Neural crest cell (in vitro differentiated cells): ENCODE measurements at places on chromosomes 7 and 10.
A peak's percentile ranks its signal among the peaks of the same experiment; 100 is the strongest.

- no peak for DNase-seq
Measured at GRCh38 chr7:135975166-135975565, 2.0 kb downstream of the MTPN start.

DNA sequence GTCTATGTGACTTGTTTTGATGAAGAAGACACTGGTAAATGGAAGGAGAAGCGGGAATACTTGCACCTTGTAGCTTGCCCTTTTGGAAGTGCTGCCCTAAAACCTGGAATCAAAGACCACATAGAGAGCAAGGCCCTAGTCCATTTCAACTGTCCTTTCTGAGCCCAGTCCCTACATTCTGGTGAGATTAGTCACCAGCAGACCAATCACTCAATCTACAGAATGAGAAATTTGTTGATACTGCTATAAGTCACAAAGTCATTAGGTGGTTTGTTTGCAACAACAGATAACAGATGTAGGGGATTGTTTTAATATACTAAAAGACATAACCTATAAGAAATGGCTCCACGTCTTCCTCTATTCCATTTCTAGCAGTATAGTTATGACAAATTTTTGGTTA, 33.6 kb downstream of the WASL start:
- no peak for DNase-seq

- DNase-seq, result no peak
Measured at GRCh38 chr10:75764974-75765788, 333.8 kb downstream of the LRMDA start.

DNA sequence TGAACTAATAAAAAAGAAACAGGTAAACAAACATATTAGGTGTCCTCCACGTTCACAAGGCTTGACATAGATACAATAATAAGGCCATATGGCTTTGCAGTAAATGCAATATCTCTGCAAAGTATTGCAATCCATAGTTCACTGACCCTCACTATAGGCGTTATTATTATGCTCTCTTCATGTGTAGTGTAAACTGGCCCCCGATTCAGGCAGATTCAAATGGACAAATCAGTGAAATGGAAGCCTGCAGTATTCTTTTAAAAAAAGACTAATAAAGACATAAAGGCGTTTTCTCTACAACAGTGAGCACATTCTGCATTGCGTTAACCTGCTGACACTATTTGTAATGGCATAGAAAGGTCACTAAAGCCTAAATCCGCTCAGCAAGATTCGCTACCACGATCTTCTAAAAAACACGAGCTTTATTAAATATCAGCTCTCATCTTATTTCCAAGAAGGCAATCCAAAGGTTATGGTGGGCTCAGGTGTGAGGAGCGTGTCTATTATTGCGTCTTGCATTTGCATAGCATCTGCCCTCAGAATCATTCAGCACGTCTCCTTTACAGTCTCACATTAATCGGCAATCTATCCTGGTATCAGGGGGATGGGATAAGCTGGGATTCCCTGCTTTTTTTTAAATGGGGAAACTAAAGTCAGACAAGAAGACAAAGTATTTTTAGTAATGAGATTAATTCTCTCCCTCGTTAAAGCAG, 36.2 kb downstream of the FRMD4A start:
- no peak for DNase-seq

DNA sequence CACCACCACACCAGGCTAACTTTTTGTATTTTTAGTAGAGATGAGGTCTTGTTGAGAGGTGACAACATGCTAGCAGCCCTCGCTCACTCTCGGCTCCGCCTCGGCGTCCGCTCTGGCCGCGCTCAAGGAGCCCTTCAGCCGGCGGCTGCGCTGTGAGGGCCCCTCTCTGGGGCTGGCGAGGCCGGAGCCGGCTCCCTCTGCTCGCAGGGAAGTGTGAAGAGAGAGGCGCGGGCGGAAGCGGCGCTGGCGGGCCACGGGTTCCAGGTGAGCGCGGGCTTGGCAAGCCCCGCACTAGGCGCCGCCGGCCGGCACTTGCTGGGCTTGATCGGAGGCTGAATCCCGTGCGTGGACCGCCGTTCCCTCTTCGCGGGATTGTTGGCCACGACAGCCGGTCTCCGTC, 83.0 kb downstream of the EEPD1 start:
- DNase-seq, result no peak

DNA sequence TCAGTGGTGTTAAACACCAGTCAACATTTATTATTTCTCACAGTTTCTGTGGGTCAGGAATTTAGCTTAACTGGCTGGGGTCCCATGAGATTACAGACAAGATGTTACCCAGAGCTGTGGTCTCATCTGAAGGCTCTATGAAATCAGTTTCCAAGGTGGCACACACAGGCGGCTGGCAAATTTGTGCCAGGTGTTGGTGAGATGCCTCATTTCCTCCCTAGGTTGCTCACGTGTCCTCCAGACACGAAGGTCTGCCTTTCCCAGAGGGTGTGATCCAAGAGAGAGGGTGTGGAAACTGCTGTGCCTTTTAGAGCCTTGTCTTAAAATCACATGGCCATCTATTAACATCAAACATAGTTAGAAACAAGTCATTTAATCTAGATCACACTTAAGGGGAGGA, 209.0 kb downstream of the JCAD start:
- DNase-seq, result no peak

DNA sequence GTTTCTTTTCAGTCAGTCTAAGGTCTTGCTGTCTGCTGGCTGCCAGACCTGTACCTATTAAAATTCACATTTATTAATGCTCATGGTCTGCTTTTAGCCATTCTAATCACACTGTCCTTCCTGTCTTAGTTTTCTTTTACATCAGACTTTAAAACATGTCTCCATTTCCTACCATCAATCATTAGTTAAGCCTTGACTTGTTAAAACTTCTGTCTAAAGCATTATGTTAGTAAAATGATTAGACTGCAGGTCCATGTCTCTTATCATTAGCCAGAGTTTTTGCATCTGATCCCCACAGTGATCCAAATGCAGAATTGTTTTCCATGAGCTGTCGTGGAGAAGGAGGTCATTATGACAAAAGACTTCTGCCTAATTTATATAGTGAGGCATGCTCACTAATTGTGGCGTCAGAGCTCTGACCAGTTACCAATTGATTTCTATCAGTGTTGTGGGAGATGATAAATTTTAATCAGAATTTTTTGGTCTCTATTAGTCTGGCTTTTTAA, 226.5 kb downstream of the DKK1 start:
- no peak for DNase-seq

GRCh38 chr10:89665302-89665701, 20.3 kb upstream of the PANK1 start:
- no peak for DNase-seq

DNA sequence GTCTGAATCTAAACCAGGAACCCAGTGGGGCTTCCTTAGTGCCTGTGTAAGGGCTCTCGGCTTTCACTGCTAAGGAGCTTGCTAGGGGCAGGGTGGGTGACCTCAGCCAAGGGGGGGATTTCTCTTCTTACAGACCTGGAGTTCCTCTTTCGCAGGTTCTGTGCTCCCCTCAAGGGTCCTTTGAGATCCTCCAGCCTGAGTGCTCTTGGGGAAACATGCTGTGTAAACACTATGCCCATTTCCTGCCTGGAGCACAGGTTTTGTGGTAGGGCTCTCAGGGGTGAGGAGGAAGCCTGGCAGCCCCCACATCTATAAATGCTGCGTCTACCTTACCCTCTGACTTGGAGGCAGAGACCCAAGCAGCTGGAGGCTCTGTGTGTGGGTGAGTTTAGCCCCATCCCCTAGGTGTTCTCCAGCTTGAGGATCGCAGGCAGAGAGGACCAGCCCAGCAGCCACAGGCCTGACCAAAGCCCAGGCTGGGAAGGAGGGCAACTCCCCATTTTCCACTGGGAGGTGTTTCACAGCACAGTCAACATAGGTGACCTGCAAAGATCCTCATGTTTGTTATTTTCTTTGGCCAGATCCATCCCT, at the start of gene SFTPA1:
TSS of gene SFTPA1 (plus strand) at position 339 of the 591 bp plus-strand sequence. CDS start 887 bp downstream, outside the sequence.
- no peak for DNase-seq

DNA sequence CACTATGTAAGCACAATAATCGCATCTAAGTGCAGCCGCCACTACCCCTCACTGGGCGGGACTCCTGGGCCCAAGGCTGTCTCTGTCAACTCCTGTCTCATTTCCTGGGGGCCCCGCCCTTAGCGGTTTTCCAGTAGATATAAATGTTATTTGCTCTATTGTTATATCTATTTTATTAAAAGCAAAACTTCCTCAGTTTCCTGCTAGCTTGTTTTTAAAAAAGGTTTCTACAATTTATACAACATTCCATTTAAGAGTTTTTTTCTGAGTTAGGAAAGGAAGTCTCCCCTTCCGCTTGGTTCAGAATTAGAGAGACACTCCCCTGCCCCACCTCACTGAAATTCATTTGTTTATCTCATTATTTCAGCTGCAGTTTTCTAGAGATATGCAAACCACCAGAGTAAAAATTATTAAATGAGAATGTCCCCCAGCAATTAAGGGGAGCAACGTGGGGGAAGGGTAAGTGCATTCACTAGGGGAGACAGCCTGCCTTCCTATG, 82.7 kb downstream of the RAMP3 start:
- no peak for DNase-seq

DNA sequence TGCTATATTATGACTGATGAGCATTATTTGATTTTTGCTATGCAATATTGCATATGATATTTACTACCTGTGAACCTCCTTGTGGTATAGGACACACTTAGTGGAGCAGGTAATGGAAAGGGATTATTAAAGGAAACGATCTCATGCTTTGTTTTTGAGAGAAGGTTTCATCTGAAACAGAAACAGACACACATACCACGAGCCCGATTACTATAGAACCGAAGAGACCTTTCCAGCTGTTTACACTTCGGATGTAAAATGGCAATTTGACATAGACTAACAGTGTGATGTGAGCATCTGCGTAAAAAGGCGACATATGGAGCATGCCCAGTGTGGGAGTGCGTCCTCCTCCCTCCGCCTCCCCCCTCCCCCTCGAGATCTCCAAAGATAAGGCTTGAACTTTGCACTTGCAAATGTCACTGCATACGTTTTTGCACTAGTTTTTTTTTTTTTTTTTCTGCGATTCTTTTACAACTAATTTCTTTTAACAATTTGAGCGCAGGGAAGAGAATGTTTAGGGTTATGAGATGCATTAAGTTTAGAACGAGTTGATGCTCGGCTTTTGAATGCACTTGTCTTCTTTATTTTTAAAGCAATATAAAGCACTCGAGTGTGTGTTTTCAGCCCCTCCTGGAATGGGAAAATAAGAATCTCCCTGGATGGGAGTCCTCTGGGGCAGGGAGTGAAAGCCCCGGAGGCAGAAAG, 251.0 kb downstream of the NSUN6 start:
- DNase-seq, result peak; percentile 6

GRCh38 chr10:111481866-111482265, 405.0 kb downstream of the ADRA2A start:
- DNase-seq, result no peak

GRCh38 chr7:6480323-6480660, 32.5 kb upstream of the DAGLB start:
- DNase-seq, result no peak

DNA sequence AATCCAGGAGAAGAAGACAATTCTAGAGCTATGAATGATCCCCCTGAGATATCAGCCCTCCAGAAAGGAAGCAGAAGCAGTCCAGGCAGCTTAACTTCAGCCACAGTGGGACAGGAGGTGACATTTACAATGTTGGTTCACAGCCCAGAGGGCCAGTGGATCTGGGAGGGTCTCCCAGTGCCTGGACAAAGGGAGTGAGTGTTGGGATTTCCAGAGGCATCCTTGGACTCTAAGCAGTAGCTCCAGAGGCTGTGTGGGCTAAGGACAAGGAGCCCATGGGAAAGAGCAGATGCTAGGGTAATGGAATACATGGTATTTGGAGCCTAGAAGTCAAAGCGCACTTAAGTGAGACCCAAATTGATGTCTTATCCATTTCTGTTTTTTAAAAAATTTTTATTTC, 97.4 kb upstream of the NUPR2 start:
- no peak for DNase-seq

DNA sequence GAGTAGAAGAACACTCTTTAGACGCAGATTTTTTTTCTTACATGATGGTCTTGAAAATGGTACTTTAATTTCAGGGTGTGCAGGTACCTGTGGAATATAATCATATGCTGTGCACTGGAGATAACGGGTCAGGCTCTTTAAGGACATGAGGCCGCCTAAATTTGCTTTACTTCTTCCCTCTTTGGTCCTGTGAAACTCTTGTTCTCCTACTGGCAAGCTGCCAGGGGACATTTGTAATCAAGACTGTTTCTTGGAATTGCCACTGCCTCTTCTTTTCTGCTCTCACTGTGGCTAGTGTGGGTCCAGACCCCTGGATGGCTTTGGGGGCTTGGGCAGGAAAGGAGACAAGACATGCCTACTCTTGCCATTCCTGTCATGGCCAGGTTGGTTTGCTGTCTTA, 146.0 kb downstream of the SND1 start:
- no peak for DNase-seq

GRCh38 chr10:75932921-75933320, 501.5 kb downstream of the LRMDA start:
- DNase-seq, result no peak

DNA sequence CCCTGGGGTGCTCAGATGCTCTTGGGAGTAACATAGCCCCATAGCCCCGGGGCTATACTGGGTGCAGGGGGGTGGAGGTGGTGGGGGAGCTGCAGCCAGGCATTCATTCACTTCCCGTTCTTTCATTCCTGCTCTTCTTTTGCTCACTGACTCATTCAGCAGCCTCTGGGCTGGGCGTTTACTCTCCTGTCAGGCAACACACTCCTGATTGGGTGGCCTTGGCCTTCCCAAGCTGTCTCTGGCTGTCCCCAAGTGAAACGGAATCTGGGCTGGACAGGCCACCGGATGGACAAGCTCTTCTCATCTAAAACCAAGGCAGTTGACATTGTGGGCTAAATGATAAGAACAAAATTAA, 34.6 kb downstream of the CHST3 start:
- DNase-seq, result no peak

- no peak for DNase-seq
Measured at GRCh38 chr7:39530971-39531370, 35.2 kb upstream of the YAE1 start.

GRCh38 chr10:102240467-102241031, 763 bp downstream of the PITX3 start:
- DNase-seq, result no peak

DNA sequence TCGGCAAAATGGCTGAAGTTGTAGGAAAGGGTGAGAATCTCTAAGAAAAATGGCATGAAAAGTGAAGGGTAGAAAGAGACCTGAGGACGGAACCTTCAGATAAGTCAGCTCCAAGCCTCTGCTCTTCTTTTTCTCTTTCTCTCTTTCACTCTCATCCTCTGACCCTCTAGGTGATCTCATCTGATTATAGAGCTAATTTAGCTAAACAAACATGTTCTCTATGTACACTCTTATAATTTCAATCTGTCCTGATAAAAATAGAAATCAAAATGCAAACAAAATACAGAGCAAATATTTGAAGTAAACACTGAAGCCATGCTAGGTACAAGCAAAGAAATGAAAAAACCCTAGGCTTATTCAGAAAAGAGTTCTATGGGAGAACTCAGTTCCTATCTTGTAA, 14.4 kb upstream of the CUBN start:
- DNase-seq, result no peak

DNA sequence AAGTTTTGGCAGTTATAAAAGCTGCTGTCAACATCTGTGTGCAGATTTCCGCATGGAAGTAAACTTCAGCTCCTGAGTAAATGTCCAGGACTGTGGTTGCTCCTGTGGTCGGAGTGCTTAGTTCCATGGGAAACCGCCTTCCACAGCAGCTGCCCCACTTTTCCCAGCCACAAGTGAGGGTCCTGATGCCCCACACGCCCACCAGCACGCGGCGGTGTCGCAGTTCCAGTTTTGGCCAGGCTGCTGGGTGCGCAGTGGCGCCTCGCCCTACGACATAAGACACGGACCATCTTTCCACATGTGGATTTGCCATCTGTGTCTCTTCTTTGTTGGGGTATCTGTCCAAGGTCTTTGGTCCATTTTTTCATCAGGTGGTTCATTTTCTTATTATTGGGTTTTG, 167.1 kb downstream of the DIP2C start:
- DNase-seq, result no peak
